ENCODE measurements at places on chromosomes 16 and 17.
A peak's percentile ranks its signal among the peaks of the same experiment; 100 is the strongest.

GRCh38 chr16:47920709-47921108 is 235.1 kb downstream of the ABCC12 start:
- no peak for DNase-seq

- no peak for DNase-seq
Observed at GRCh38 chr17:60039114-60039846, 39.4 kb downstream of the HEATR6 start.

DNA sequence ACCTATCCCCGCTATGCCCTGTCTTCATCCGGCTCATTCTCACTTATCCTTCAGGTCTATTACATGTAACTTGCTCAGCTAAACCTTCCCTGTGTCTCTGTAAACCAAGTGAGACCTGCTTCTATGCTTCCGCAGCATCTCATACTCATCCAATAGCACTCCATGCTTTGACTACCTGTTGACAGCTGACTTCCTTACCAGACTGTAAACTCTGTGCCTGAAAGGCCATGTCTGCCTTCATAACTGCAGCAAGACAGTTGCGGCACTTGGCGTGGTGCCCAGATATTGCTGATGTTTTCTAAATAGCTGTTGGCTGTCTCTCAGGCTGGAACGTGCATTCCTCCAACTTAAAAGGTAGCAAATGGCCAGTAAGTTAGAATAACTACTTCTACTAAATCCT is 1.8 kb upstream of the OR1E1 start:
- DNase-seq, result no peak

- no peak for DNase-seq
Observed at GRCh38 chr16:1109648-1110047, 13.6 kb upstream of the C1QTNF8 start.

- no peak for DNase-seq
Observed at GRCh38 chr17:52138350-52138749, 20.2 kb downstream of the CA10 start.

GRCh38 chr16:28193530-28194423 is 18.0 kb downstream of the XPO6 start:
- DNase-seq, result no peak

GRCh38 chr16:84478172-84478947 is 26.1 kb downstream of the MEAK7 start:
- DNase-seq, result no peak

DNA sequence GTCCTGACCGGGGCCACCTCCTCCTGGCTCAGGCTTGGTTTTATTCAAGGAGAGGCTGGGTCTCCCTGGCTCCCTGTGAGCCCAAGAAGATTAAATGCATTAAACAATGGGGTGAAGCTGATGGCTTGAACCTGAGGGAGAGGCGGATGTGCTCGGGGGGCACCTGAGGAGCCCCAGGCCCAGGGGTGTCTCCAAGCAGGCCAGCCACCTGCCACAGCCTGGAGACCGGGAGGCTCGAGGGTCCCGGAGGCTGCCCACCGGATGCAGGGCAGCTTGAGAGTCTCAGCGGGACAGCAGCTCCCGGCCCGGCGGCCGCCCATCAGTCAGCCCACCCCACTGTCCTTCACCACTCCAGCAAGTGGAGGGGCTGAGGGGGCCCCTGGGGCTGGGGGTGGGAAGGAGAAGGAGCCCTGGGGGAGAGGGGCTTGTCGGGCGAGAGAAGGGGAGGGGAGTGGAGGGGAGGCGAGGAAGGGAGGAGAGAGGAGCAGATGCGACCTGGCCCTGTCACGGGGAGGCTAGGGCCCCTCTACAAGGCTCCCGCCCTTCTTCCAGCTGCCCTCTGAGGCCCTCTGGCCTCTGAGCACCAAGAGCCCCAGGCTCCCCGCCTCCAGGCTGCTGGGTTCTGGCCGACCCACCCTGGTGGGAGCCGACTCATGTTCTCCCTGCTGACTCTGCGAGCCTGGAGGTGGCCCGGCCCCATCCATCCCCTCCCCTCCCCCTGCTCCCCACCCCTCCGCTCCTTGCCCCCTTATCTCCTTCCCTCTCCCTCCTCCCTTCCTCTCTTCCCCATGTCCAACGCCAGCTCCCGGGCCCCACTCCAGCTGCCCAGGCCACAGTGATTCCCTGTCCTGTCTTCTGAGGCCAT is 13.2 kb downstream of the CD7 start:
- no peak for DNase-seq

DNA sequence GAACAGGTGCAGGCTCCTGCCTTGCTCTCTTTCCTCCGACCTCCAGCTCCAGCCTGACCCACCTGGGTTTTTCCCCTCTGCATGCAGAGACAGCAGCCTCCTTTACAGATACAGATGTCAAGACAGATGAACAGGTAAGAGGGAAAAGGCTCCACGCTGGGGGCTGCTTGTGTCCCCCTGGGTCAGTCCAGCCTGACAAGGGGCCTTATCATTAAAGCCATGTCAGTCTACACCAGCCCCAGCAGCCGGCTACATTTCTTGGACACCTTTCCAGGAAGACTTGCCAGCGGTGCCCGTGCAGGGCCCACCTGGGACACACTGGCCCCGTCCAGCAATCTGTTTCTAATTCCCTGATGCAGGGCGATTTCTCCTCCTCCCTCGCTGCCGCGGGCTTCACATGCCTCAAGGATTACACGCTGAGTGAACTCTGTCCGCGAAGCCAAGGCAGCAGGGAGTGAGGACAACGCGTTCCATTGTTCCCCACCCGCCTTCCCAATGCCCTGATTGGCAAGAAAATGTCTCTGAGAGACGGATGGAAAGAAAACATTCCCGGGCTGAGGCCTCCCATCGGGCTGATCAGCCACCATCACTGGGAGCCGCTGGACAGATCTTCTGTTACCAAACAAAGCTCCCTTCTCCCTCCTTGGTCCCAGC is 184.7 kb downstream of the C16orf95 start:
- DNase-seq, result no peak

DNA sequence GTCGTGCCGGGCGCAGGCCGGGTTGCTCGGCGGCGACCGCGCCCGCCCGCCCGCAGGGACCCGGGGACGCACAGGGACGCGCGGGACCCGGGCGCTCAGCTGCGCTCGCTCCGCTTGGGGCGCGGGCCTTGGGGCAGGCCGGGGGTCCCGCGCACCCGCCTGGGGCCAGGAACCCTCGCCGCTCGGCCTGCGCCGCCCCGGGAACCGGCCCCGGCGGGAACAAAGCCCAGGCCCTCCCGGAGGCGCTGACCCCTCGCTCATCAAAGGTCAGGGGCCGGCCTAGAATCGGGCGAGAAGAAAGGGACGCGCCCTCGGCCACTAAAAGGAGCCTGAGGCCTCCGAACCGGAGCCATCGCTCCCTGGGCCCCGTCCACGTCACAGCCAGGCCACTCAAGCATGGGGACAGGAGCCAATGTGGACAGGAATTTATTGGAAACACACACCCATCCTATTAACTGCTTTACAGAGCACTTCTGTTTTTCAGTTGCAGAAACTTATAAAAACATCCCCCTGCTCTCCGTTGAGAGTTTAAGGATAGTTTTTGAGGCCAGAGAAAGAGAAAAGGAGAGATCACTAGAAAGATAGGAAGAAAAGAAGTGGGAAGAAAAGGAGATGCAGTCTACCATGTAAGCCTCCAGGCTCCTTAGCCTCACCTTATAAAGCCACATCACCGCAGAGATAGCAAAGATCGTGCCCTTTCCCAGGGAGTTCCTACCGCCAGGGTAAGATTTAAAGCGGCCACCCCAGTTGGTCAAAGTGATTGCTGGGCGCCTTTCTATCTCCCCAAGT is 558 bp upstream of the ZFHX3 start:
- no peak for DNase-seq

DNA sequence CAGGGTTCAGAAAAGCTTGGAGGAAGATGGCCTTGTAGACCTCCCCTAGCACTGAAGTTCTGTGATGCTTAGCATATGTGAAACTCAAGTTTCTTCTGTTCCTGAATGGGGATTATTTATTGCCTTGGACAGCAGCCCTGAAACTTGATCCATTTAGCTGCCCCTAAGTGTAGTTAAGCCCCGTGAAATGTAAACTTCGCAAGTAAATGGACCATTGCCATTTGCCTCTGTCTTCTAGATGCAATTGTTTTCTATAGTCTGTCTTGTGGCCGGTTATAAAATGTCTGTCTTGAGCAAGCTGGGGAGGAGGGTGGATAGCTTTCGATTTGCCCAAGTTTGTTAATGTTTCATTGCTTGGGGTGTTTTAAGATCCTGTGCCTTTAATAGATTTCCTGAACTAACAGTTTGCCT is 261.8 kb downstream of the CDH13 start:
- no peak for DNase-seq

- DNase-seq, result no peak
Observed at GRCh38 chr16:54487933-54488332, 201.3 kb upstream of the IRX3 start.

- no peak for DNase-seq
Observed at GRCh38 chr17:8753976-8754440, 4.3 kb downstream of the SPDYE4 start.

DNA sequence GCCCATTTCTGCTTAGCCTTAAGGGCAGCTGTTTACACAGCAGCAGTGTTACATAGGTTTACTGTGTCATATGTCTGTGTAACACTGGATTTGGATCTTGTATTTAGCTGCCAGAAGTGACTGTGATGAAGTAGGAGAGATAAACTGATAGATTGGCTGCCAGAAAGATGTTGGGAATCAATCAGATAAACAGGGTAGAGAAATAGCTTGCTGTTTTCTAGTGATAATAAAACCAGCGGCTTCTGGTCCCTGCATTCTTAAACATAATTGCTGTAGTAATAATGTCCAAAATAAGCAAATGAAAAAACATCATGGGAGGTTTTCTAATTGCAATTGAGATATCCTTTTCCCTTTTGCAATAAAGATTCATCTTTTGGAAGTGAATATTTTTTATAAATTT is 68.7 kb downstream of the AATF start:
- DNase-seq, result no peak

DNA sequence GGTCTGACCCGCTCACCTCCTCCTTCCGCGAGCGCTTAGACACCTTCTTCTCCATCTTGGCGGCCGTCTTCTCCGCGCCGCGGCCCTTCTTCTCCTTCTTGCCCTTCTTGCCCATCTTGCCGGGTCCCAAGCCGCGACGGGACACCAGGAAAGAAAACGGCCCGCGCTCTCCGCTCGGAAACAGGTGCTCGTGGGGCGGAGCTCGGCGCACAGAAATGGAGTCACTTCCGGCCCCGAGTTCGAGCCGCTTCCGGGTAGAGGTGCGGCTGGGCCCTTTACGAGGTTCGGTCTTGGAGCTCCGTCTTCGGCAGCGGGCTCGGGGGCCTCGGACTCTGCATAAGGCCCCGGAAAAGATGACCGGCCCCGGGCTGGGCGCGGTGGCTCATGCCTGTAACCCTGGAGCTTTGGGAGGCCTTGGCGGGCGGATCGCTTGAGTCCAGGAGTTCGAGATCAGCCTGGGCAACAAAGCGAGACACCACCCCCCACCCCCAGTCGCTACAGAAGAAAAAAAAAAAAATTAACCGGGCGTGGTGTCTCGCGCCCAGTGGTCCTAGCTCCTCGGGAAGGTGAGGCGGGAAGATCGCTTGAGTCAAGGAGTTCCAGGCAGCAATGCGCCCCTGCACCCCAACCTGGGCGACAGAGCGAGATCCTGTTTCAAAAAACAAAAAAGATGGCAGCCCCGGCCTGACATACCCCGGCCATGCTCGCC is at the start of gene KLHDC4:
Gene KLHDC4 (minus strand): TSS at position 211 of the 709 bp plus-strand sequence. CDS start 96 bp downstream, at position 115.
- DNase-seq, result peak; percentile 80

DNA sequence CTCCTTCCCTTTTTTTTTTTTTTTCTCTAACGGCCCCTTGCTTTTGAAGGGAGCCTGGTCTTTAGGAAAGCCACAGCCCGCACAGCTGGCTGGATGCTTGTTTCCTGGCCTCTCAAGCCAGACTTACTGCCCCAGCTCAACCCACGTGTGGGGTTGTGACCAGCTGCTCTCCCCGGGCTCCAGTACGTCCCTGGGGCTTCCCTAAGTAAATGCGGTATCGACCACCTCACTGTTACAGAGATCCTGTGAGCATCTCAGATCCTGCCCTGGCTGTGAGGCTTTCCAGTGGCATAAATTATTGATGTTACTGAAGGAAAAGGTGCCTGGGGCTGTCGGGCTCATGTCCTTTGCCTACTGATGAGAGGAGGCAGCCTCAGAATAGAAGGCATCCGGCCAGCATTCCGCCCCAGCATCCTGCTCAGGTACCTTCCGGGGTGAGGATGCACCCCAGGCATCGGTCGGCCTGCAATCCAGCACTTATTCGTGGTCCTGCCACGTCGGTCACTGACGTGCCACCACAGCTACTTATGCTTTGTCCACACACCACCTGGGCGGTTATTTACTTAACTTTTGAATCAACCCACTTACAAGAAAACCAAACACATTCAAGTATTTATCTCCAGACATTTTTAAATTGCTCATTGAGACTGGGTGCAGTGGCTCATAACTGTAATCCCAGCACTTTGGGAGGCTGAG is 9.6 kb downstream of the GPRC5B start:
- DNase-seq, result no peak

GRCh38 chr17:74861662-74862107 is 2.0 kb upstream of the GRIN2C start:
- DNase-seq, result no peak

- DNase-seq, result peak; percentile 23
Observed at GRCh38 chr17:27466743-27467375, 10.6 kb downstream of the KSR1 start.

GRCh38 chr16:49698931-49699840 is 156.7 kb downstream of the ZNF423 start:
- DNase-seq, result no peak

- DNase-seq, result no peak
Observed at GRCh38 chr16:25585526-25585925, 106.2 kb upstream of the HS3ST4 start.

- no peak for DNase-seq
Observed at GRCh38 chr17:45833920-45834319, 10.8 kb upstream of the SPPL2C start.

DNA sequence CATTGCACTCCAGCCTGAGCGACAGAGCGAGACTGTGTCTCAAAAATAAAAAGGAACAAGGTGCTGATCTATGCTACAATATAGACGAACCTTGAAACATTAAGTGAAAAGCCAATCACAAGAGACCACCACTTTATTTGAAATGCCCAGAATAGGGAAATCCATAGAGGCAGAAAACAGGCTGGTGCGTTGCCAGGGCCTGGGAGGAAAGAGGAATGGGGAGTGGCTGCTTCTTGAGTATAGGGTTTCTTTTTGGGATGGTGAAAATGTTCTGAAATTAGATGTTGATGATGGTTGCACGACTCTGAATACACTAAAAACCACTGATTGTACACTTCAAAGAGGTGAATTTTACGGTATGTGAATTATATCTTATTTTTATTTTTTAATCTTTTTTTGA is 20.3 kb upstream of the GLIS2 start:
- no peak for DNase-seq

DNA sequence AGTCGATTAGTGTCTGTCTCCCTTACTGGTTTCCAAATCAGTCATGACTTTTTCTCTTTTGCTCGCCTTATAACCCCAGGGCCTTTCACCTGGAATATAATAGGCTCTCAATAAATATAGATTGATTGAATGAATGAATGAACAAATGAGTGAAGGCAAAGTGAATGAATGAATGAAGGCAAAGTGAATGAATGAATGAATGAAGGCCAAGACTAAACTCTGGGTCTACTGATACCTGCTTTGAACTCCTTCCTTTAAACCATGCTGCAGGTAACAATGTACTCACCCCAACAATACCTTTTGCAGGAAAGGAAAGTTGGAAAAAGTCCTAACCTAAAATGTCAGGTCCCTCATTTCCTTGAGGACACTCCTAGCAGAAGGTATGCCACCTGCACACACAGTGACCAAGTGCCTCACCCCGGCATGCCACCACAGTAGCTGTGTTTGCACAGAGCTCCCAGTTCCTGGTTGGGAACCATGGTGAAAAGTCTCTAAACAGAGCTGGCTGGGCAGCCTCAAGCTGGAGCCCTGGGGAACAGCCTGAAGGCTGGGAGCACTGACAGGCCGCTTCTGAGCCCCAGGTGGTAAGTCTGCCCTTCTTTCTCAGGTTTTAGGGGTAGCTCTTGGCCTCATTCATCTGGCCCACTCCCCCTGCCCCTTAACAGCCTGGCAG is 42.7 kb upstream of the ANKFN1 start:
- DNase-seq, result no peak

- no peak for DNase-seq
Observed at GRCh38 chr17:38613981-38614779, 8.4 kb upstream of the SRCIN1 start.
